Activated CD8-positive, alpha-beta memory T cell treated with anti-CD3 and anti-CD28 coated beads for 48 hours (primary cell): ENCODE measurements at places on chromosomes 1 and 21.

- no peak for DNase-seq
These were observed 108.7 kb downstream of the KCNJ15 start for GRCh38 chr21:38365521-38365920.

DNA sequence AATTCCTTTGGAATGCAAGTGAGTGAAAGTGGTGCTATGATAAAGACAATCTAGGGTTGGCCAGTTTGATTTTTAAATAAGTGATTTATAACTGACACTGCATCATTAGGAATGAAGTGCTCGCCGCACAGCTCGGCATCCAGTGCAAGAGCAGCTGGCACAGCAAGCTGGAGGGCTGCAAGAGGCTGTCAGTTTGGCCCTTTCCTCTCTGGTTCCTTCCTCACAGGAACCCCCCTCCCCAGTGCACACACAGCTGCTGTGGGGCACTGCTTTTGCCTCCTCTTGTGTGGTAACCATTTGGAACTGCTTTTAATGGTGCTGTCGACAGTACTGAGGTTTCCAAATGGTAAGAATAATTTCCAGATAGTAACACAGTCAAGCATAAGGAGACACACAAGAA, 10.4 kb upstream of the BCAR3 start:
- DNase-seq: no peak

DNA sequence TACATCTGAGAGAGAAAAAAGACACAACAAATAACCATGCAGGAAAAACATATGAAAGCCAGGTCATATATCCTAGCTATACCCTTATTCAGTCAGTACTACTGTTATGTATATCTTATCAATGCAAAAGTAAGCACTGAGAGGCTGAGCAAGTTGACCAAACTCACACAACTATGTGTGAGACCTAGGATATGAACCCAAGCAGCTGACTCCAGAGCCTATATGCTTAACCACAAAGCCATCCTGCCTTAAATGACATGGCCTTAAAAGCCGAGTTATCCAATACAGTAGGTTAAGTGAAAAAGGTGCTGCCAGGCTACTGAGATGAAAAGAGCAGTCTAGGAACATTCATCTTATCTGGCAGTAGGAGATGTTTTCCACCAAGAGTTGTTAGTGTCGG, 151.6 kb downstream of the RERE start:
- DNase-seq: no peak

DNA sequence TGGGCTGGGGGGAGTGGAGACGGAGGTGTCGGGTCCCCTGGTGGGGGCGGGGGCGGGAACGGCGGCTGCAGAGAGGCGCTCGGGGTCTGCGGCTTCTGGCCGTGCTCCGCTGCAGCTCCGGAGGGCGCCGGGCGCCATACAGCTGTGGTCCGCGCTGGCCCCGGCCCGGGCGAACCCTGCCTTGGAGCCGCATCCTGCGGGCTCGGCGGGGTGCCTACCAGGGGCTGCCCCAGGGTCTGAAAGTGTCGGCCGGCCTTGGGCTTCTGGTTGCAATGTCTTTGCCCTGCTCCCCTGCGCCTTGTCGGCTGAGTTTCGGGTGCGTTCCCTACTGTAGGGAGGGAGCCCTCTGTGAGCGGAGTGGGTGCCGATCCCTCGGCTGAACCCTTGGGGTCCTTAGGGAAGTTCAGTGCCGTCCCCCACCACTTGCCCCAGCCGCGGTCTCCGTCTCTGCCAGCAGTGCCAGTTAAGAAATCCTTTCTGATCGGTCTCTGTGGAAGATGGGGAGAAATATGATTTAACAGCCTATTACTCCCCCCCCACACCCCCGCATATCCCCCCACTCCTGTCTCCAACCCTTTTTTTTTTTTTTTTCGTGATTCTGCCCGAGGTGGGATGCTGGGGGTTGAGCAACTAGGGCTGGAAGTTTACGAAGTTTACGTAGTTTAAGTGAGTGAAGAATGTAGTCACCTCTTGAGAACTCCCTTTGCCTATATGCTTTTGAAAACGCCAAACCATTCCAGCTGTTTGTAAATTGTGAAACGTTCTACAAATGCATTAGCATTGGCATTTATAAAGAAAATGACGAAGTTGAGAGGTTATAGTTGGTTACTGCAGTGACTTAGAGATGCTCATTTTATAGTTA, 588 bp downstream of the NEXN start:
- no peak for DNase-seq

GRCh38 chr1:99614728-99615127, 31.2 kb upstream of the PALMD start:
- no peak for DNase-seq

DNA sequence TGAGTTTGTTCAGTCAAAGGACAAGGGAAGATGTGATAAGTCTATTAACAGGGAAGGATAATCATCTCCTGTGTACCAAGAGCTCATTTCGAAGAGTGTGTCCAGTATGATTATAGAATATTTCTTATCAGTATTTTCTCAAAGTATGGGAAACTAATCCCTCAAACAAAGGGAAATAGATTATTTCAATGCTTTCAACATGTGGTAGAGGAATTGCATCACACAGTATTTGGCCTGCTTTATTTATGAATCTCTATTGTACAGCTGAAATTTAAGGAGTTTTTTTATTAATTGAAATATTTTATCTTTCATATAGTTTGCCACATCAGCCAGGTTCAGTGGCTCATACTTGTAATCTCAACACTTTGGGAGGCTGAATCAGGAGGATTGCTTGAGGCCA, 151.0 kb downstream of the CLEC20A start:
- no peak for DNase-seq

DNA sequence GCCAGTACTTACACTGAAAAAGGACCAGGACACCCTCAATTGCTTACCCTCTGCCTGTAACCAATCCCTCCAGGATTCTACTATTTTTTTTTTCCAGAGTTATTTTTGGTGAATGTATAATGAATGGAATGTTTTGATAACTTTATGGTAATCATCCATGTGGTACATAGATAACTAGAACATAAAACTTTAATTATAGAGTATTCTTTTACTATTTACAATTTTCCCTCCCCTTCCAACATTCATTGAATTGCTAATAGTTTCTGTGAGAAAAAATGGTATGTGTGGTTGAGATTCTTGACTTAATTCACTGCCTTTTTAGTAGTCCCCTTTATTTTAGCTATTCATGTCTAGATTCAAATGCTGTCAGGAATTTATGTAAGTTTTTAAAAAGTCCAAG, 164.6 kb downstream of the CYYR1 start:
- DNase-seq: no peak

- no peak for DNase-seq
These were observed 12.6 kb upstream of the ADORA3 start for GRCh38 chr1:111516005-111516535.
